Right lung (tissue), 10 donors: ENCODE measurements at places on chromosomes 6 and 20. TPM values are rescaled to one million over a fixed set of nuclear protein-coding genes. Genes with fewer than 3 reads are reported as not detected.

The COX4I2 gene
- polyA plus RNA-seq: 26.5 TPM

The PRDM13 gene
- not detected for polyA plus RNA-seq

The BRPF3 gene
- polyA plus RNA-seq: 42.8 TPM

The SULF2 gene
- polyA plus RNA-seq: 12.2 TPM

The ALDH8A1 gene
- polyA plus RNA-seq: 1.1 TPM

The PDCD2 gene
- polyA plus RNA-seq: 76.3 TPM

The BPIFA3 gene
- not detected for polyA plus RNA-seq
